ENCODE measurements at places on chromosomes 13 and 19.

DNA sequence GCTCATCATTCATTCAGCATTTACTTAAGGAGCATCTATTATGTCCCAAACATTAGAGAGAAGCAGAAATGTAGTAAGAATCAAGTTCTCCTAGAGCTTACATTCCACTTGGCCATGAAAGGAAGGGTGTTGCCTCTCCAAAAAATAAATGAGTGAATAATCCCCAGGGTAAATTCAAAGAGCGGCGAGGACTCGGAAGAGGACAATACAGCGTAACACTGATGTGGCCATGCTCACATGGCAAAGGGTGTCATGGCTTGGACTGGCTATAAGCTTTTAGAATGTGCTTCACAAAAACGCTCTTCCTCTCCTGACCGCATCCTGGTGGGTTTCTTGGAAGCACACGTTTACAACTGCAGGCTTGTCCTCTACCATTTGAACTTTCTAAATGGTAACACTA is 290.2 kb downstream of the IRS2 start:
- no peak for DNase-seq

- no peak for DNase-seq
Measured at GRCh38 chr13:110880627-110881026, 34.2 kb downstream of the ANKRD10 start.

- no peak for DNase-seq
Measured at GRCh38 chr13:23671377-23671776, 101.2 kb downstream of the TNFRSF19 start.

- DNase-seq: no peak
Measured at GRCh38 chr19:43735957-43736356, 18.8 kb downstream of the SMG9 start.

GRCh38 chr13:46598140-46598819 is 45.3 kb downstream of the LRCH1 start:
- DNase-seq: no peak

DNA sequence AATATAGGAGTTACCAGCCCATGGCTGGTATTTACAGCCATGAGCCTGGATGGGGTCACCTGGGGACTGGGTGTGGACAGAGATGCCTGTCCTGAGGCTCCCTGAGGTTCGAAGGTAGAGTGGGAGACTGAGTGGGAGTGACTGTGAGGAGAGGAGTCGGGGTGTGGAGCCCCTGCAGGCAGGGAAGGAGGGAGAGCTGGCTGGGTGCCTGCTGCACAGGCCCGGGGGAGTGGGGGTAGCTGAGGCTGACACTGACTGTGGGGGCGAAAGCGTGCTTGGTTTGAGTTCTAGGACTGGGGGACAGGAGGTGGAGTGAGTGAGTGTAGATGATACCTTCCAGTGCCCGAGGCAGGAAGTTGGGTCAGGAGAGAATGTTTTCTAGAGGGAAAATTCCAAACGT is 7.1 kb downstream of the RAB11B start:
- DNase-seq: no peak

- DNase-seq: no peak
Measured at GRCh38 chr13:98252931-98253470, 75.9 kb upstream of the RNF113B start.

DNA sequence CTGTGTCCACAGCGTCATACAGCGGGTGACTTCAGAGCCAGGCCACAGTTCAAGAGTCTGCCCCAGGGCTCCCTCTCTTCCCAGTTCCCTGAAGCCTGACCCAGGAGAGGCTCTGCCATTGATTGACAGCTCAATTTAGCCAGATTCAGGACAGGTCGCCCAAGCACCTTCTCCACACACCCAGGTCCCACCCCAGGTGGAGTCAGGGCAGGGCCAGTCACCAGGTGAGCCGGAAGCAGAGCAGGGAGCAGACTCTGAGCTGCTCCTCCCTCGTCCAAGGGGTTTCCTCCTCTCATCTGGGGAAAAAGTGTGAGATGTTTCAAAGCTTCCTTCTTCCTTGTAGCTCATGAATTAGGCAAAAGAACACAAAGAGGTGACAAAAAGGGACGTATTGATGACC is 5.6 kb downstream of the CEACAM7 start:
- no peak for DNase-seq

DNA sequence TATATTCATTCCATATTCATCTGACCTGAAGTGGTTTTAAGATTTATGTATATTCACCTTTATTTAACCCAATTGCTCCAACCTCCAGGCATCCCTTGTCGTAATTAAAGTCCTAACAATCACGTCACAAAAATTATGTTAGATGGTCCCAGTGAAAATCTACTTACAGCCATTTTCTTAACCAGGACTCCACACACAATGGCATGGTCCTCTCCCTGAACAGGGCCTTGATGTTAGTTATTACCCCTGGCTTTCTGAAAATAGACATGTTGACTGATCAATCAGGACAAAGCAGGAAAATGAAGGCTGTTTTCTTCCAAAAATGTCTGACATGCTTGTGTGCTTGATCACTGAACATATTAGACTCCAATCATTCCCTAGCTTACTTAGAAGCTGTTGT is 542.7 kb upstream of the SLITRK5 start:
- no peak for DNase-seq

Measured in stimulated activated CD4-positive, alpha-beta T cell treated with anti-CD3 and anti-CD28 coated beads, Interleukin-15, amount 100 ng/mL, for 1 hour (primary cell).